NCI-H2081 treated with DMSO at 0.1 percent for 48 hours (cell line): ENCODE measurements at places on chromosomes 1 and 21.

DNA sequence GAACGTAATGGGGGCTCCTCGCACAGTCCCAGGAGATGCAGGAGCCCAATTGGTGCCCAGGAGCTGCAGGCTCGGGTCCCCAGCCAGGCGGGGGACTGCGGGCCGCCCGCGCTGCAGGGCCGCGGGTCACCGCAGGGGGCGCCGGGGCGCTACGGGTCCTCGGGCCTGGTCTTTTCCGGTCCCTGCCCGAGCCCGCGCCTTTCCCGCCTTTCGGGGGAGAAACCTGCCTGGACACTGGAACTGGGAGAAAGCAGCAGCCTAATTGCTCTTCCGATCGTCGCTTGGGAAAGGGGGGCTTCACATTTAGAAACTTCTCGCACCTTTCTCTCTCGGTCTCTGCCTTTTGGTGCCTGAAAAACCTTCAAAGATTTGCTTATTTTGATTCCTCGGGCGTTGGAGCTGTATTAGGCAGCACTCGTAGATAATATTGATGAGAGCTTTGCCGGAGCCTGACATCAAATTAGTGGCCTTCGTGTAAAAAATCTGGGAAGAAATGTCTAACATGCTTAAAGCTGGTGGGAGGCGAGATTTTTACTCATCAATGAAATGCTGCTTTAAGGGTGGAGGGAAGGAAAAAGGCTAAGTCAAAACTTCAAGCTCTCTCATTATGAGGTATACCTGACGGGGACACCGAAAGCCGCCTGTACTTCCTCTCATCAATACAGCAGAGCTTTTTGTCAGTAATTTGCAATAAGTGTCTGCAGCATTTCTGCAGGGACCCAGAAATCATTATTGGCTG is 12.6 kb upstream of the BARHL2 start:
- no peak for DNase-seq

DNA sequence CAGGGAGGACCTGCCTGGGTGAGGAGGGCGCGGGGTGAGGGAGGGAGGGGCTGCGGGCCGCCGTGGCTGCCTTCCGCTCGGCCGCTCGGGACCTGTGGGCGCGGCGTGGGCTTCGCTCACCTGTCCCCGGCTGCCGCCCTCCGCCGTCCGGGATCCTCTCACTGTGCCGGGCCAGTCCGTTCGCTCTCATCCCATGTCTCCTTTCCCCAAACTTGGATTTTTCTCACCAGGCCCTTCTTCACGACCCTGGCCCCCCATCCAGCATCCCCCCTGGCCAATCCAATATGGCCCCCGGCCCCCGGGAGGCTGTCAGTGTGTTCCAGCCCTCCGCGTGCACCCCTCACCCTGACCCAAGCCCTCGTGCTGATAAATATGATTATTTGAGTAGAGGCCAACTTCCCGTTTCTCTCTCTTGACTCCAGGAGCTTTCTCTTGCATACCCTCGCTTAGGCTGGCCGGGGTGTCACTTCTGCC is 362 bp downstream of the ZBTB48 start:
- no peak for DNase-seq

GRCh38 chr1:46619656-46620258 is 3.1 kb upstream of the MOB3C start:
- no peak for DNase-seq

DNA sequence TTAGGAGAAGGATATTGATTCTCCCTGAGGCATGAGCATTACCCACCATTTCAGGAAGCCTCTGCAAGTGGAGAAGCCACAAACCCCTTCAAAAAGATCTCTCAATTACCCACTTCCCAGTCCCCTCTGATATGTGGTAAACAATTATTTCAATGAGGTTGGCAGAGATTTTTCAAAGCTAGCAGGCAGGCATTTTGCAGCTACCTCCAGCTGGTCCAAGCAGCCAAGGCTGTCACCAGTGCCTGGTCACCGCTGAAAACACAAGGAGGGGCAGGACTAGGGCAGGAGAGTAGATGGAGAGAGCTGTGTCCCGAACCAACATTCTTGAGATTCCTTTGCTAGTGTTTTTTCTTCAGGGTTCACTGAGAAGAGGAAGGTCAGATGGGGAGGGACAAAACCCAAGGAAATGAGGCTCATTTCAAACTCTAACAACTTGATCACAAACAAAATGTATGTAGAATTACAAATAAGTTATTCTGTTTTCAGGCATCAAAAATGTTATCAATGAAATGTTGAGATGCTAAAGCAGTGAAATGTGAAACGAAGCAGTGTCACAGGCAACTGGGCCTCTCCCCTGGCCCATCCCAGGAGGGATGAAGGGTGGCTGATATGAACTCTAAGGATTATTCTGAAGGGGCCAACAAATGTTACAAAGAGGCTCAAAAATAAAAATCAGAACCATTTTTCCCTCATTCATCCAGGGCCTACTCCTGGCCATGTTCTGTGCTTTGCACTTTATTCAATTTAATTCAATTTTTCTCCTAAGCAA is 22.3 kb downstream of the APP start:
- no peak for DNase-seq

GRCh38 chr21:25572861-25573310 is 34.4 kb downstream of the MRPL39 start:
- DNase-seq: no peak

DNA sequence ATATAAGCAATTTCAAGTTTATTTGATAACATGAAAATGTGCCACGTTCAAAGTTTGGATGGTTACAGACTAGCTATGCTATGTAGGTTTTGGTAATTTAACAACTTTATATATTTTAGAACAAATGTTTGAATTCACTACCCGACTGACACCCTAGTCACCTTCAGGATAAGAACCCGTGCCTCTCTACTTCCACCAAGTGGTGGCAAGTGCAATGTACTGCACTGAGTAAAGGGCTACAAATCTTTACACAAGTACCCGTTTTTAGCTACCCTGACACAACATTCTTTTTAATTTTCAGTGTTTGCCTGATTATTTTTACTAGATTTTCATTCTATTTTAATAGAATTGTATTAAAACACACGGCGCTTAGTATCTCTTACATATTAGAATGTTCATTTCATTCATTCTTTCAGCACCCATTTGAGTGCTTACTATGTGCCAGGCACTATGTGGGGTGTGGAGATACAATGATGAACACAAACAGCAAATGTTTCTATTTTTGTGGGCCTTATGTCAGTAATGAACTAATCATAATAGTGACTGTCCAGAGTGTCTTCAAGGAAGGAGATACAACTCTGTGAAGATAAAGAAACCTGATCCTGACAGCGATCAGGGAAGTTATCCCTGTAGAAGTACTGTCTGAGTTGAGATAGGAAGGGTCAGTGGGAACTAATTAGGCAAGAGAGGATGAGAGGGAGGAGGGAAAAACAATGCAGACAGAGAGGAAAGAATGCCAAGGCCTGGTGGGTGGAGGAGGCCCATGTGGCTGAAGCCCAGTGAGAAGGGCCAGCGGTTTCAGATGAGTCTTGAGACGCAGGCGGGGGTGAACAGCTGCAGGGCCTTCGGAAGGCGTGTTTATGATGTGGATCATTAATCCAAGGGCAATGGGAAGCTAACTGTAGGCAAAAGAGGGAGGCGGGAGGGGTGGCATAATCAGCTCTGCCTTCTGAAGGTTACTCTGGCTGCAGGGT is 3.8 kb downstream of the LCA5L start:
- DNase-seq: no peak

GRCh38 chr1:106465666-106466065 is 590.8 kb upstream of the PRMT6 start:
- DNase-seq: no peak

DNA sequence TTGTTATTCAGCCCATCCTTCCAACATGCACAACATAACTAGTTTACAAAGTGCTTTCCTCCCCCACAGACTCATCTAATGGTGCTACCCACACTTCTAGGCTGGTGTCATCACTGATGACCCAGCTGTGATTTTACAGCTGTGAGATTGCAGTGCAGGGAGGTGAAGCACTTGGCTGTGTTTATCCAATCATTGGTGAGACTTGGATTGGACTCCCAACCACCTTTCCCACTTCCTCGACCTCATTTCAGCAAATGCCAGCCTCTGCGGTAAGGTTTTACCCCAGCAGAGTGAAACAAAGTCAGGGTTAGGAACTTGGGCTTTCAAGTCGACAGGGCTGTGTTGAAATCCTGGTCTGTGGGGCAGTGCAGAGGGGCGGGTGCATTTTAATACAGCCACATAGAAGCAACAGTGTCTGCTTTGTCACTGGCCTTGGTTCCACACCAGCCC is 22.1 kb downstream of the ECHDC2 start:
- no peak for DNase-seq

DNA sequence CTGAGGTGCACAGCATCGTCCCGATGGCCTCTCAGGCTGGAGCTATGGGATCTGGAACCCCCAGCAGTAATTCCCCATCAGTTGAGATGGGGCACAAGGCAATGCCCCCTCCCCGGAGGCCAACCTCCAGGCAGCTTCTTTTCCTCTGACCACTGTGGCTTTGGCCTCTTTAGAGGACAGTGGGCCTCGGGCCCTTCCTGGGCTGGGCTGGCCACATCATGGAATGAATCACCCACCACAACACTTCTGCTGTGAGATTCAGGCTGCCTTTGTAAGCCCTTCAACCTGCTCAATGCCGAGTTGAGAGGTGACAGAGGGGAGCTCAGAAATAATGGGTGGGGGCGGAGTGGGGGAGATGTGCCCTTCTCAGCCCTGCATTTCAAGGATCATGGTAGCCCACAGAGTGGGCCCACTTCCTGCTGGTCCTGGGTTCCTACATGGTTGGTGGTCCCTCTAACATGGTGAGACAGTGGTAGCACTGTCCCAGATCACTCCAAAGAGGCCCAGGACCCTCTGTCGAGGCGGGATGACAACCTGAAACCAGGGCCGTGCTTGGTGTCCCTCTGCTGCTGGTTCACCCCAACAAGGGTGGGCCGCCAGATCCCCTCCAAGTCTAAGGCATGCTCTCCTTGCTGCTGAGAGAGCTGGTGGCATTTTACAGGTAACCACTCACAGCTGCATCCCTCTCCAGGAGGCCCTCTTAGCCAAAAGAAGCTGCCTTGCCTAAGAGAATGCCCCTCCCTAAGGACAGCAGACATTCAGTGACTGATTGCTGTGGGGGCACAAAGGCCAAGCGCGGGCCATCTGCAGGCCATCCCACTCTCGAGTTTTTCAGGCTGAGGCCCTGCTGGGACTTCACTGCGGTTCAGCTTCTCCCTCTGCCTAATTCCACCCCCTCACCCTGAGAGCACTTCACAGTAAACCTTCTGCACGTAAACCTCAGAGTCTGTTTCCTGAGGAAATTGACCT is 29.7 kb upstream of the EVA1B start:
- no peak for DNase-seq

DNA sequence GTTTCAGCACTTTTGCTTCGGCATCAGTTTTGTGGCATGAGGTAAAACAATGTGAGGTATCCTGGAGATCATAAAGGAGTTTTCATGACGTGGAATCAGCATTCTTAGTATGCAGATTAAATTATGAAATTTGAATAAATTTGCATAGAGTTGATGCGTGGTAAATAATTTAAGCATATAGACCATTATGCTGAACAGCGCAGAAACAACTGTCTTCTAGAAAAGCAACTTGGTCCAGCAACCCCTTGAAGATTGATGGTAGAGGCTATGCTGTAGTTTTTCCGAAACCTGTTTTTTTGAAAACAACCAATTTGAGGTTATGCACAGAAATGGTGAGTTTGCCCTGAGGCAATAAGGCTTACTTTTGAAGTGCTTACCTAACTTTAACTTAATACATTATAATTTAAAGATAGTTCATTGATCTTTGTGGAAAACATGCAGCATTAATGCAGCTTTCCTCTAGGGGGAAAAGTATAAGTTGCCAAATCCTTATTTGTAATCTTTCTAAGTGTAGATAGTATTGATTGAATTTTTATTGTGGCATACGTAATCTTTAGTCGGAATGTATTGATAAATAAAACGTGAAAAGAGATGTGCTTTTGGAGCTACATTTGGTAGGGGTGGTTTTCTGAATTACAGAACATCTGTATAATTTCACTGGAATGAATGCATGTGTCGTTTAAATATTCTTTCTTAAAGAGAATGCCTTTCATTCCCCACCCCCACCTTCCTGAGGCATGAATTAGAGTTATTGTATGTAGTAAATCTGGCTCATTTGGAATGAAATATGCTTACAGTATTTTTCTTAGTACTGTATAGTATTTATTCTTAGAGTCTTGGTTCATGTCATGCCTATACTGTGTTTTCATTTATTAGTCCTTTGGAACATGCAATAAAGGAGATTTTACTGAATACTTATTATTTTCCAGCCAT is 3.8 kb downstream of the PRDM2 start:
- DNase-seq: no peak

- peak; percentile 83 for DNase-seq
Observed at GRCh38 chr21:25997788-25998611, 172.6 kb downstream of the APP start.

GRCh38 chr1:26900815-26901511 is 696 bp upstream of the GPATCH3 start:
- no peak for DNase-seq

GRCh38 chr1:240790856-240791255 is 178.9 kb upstream of the GREM2 start:
- no peak for DNase-seq

DNA sequence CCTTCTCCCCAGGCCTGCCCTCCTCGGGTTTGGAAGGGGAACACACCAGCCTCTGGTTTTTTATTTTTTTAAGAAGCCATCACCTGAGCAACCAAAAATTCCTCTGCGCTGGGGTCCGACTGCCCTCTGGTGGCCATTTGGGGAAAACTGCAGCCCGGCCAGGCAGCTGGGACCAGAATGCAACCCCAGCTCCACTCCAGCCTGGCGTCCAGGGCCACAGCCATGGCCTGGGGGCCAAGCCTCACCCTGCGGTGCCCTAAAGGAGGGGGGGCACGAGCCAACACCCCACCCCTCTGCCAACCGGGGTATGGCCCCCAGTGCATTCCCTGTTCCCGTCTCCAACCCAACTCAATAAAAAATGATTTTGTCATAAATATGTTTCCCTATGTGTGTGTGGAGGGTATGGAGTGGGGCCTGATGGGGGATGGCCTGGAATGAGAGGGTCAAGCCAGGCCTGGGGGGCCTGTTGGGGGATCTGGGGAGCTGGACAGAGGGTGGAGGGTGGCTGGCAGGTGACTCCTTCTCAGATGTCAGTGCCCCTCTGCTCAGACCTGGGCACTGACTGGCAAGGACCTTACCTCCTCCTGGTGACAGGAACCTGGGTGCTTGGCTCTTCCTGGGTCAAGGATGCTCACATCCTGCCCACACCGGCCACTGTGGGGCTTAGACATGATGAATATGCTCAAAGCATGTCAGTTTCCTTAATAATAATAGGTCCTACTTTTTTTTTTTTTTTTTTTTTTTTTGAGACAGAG is 3.2 kb downstream of the GPR3 start:
- no peak for DNase-seq

DNA sequence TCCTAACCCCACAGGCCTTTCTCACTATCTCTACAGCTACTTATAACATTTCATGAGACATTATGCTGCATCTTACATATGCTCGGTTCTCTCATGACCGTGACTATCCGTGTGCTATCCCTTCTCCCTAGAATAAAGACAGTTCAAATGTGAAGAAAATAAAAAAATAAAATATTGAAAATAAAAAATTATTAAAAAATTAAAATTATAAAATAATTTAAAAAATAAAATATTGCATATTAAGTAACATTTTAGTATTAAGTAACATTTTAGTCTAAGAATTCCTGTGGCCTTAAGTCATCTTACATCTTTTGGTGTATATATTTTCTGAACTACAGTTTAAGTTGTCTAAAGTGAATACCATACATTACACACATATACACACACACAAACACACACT is 415.5 kb downstream of the DPYD start:
- no peak for DNase-seq

GRCh38 chr1:165900576-165901380 is 73.4 kb downstream of the UCK2 start:
- peak; percentile 69 for DNase-seq

- no peak for DNase-seq
Observed at GRCh38 chr21:29304597-29304996, 5.9 kb downstream of the BACH1 start.
